ENCODE measurements at places on chromosomes 1 and 21. TPM values are rescaled to one million over a fixed set of nuclear protein-coding genes. Genes with fewer than 3 reads are reported as not detected.
A peak's percentile ranks its signal among the peaks of the same experiment; 100 is the strongest.

GRCh38 chr21:45502006-45502345 is 40.3 kb downstream of the SLC19A1 start:
- H3K36me3 ChIP-seq, result no peaks in the 10 kb centered on the region
- H3K27me3 ChIP-seq, result no peaks in the 10 kb centered on the region

- no peaks in the 10 kb centered on the region for H3K36me3 ChIP-seq
- DNase-seq, result no peak
- H3K27me3 ChIP-seq, result no peaks in the 10 kb centered on the region
- peaks cover 17% of the 10 kb centered on the region for H3K4me1 ChIP-seq
Measured at GRCh38 chr1:224640018-224640417, 23.9 kb downstream of the CNIH3 start.

DNA sequence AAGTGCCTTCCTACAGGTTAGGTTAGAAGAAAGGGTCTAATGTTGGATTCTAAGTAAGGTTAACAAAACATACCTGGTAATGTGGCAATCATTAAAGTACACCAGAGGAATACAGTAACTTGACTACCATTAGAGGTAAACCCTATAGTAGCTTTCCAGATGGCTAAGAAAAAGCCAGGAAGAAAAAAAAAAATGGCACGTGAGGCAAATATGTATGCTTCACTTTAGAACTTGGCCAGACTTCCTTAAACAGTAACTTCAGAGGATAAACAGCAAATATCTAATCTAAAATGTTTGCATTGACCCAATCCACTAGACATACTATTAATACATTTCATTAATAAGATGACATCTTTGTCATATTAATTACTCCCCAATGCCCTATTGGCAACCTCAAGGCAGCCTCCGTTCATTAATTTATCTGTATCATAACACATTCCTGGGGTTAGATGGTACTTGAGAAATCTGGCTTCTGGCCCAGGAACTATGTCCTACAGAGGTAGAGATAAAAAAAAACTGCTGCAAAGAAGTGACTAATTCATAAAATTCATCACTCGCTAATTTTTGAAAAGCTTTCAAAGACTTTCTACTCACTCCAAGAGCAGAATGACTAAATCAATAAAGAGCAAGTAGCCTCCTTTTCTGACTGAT is 5.8 kb downstream of the DCAF8 start:
- DNase-seq, result peak; percentile 95
- H3K4me3 ChIP-seq, result no peak overlapping the region
- peak overlapping the region; percentile 31 for H3K27ac ChIP-seq
- H3K4me1 ChIP-seq, result peaks cover 33% of the 10 kb centered on the region
- no peaks in the 10 kb centered on the region for H3K27me3 ChIP-seq

DNA sequence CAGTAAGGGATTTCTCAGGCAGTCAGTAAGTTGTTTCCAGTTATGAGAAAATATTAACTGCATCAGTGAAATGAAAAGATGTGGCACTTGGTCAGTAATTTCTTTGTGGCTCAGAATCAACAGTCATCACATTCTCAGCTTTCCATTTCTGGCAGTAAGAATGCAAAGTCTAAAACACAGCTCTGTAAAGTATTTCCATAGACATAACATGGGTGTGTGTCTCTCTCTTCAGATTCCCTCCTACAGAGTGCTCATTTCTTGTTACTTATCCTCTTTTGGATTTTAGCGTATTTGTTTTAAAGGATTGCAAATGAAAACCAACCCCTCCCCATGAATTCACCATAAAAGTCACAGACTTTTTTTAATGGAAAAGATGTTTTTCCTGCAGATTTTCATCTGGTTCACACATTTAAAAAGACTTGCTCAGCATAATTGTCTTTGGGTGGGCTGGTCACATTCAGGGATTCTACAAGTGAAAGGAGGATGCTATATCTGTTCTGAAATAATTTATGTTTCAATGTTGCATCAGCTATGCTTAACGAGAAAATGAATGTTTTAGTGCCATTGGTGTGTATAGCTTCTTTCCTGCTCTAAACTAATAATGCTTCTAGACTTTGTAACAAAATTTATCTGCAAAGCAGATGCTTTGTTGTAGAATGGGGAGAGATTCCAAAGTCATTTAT is 34.6 kb upstream of the CD55 start:
- no peak overlapping the region for H3K4me3 ChIP-seq
- peak; percentile 28 for DNase-seq
- H3K4me1 ChIP-seq, result no peaks in the 10 kb centered on the region
- H3K36me3 ChIP-seq, result no peaks in the 10 kb centered on the region

GRCh38 chr1:245353411-245353810 is 198.6 kb downstream of the KIF26B start:
- H3K27me3 ChIP-seq, result no peaks in the 10 kb centered on the region
- H3K36me3 ChIP-seq, result no peaks in the 10 kb centered on the region
- H3K4me1 ChIP-seq, result no peaks in the 10 kb centered on the region
- H3K4me3 ChIP-seq, result no peak overlapping the region
- no peak overlapping the region for H3K27ac ChIP-seq
- DNase-seq, result no peak

- no peaks in the 10 kb centered on the region for H3K36me3 ChIP-seq
- no peak overlapping the region for H3K4me3 ChIP-seq
- H3K27ac ChIP-seq, result no peak overlapping the region
- H3K4me1 ChIP-seq, result peaks cover 8% of the 10 kb centered on the region
- no peak for DNase-seq
Measured at GRCh38 chr21:26471099-26471471, 102.0 kb downstream of the CYYR1 start.

Gene TBX19
- 1.2 TPM for total RNA-seq

- H3K27ac ChIP-seq, result no peak overlapping the region
- no peaks in the 10 kb centered on the region for H3K36me3 ChIP-seq
- no peak for DNase-seq
- no peaks in the 10 kb centered on the region for H3K27me3 ChIP-seq
- no peak overlapping the region for H3K4me3 ChIP-seq
Measured at GRCh38 chr1:101965341-101965740, 31.4 kb downstream of the OLFM3 start.

DNA sequence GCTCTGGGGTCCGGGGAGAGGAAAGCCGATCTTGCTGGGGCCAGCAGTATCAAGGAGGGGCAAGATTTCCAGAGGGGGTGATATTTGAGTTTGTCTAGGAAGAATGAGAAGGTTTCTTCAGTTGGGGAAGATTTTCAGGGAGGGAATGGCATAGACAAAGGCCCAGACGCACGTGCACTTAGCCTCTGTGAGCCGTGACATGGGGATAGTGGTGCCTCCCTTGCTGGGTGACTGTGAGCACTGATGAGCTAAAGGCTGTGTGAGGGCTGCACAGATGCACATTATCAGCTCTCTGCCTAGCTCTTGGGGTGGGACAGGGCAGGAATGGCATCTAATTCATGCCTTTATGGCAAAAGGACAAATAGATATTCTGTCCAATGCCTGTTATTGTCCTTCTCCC is 1.8 kb downstream of the CDCP2 start:
- peaks cover 10% of the 10 kb centered on the region for H3K4me1 ChIP-seq
- H3K36me3 ChIP-seq, result no peaks in the 10 kb centered on the region
- no peak overlapping the region for H3K4me3 ChIP-seq
- no peaks in the 10 kb centered on the region for H3K27me3 ChIP-seq
- DNase-seq, result no peak
- no peak overlapping the region for H3K27ac ChIP-seq

GRCh38 chr1:214452152-214452784 is 99.1 kb downstream of the PTPN14 start:
- DNase-seq, result no peak
- H3K27ac ChIP-seq, result peak overlapping the region; percentile 62
- no peaks in the 10 kb centered on the region for H3K27me3 ChIP-seq
- 0 out of 2 replicates have a peak, but pooled peaks cover 3% of the 10 kb centered on the region for H3K36me3 ChIP-seq
- H3K4me1 ChIP-seq, result peaks cover 72% of the 10 kb centered on the region
- no peak overlapping the region for H3K4me3 ChIP-seq

Gene RNF186
- not detected for total RNA-seq

Data from GM23248 (cell line).